Right kidney (tissue), 9 donors: ENCODE measurements at places on chromosomes 12 and 14.
A peak's percentile ranks its signal among the peaks of the same experiment; 100 is the strongest.

- no peak for DNase-seq
These were observed 979.0 kb downstream of the TMTC2 start for GRCh38 chr12:83665634-83666218.

DNA sequence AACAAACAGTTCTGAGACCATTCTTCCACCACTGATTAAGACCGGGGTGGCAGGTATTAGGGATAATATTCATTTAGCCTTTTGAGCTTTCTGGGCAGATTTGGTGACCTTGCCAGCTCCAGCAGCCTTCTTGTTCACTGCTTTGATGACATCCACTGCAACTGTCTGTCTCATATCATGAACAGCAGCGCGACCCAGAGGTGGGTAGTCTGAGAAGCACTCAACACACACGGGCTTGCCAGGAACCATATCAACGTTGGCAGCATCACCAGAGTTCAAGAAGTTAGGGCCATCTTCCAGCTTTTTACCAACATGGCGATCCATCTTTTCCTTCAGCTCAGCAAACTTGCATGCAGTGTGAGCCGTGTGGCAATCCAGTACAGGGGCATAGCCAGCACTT is 16.9 kb downstream of the AEBP2 start:
- DNase-seq, result no peak

GRCh38 chr12:116043659-116044535 is 233.6 kb downstream of the MED13L start:
- no peak for DNase-seq

DNA sequence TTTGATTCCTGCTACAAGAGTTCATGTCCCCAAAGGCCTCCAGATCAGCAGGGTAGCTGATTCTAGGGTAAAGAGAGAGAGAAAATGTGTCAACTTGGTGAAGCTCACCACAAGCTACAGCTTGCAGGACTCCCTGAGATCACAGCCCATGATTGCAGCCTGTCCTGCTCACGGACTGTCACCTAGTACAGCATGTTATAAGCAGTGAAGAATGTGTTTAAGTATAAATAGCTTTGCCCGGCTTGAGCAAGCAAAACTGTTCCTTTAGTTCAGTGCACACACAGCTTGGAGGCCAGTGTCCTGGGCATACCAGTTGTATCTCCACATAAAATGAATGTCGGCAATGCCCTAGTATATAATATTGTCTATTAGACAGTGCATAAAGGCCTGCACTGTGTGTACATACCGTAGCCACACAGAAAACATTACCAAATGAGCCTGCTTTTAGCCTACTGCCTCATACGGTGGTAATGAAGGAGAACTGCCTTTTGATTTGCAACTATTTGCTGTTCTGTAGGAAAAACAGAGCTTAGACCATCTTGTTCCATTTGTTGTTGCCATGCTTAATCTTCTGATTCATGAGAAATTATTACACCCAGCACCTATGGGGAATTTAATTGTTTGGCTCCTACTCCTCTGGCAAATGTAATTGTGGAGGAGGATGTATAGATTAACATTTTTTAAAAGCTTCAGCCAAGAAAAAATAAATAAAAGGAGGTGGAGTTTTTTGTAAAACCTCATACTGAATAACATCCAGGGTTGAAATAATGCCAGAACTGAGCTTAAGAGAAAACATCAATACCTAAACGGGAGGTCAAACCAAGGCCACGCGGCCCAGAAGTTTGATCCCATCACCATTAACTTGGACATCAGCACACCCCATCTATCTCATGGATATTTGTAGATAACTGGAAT is 108.1 kb upstream of the G2E3 start:
- no peak for DNase-seq

GRCh38 chr12:112183141-112184021 is 58.0 kb downstream of the TRAFD1 start:
- DNase-seq, result no peak

DNA sequence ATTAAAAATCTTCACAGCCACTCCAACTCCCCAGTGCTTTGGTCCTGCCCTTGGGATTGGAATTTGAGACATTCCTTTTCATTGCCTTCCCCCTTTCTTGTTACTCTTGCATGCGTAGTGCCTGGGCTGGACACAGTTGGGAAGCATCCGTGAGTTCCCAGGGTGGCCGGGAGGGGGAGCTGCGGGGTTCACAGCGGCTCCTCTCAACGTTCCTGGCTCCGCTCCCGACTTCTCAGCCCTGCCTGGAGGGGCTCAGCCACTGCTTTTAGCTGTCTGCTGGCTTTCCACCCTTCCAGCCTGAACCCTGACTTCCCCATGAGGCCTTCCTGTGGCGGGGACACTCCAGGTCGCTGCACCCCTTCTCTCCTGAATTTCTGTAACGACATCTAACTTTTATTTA is 3.2 kb downstream of the TEX52 start:
- peak; percentile 65 for DNase-seq
